Right forelimb (tissue), 1 donor: ENCODE measurements at places on chromosomes 5 and 9.

GRCh38 chr5:71982717-71983395 is 124.4 kb upstream of the MAP1B start:
- no peak for DNase-seq

DNA sequence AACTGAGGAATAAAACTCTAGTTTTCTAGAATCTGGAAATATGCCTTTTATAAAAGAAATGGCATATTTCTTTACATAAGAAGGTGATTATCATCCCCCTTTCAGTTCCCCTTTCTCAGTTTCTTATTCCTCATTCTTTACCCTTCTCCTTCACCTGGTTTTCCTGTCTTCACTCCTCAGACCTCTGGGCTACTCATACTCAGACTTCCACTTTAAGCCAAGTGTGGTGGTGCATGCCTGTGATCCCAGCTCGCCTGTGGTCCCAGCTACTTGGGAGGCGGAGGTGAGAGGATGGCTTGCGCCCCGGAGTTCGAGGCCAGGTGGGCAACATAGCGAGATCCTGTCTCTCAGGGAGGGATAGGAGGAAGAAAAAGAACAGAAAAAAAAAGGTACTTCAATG is 57.2 kb downstream of the RANBP6 start:
- DNase-seq = no peak

DNA sequence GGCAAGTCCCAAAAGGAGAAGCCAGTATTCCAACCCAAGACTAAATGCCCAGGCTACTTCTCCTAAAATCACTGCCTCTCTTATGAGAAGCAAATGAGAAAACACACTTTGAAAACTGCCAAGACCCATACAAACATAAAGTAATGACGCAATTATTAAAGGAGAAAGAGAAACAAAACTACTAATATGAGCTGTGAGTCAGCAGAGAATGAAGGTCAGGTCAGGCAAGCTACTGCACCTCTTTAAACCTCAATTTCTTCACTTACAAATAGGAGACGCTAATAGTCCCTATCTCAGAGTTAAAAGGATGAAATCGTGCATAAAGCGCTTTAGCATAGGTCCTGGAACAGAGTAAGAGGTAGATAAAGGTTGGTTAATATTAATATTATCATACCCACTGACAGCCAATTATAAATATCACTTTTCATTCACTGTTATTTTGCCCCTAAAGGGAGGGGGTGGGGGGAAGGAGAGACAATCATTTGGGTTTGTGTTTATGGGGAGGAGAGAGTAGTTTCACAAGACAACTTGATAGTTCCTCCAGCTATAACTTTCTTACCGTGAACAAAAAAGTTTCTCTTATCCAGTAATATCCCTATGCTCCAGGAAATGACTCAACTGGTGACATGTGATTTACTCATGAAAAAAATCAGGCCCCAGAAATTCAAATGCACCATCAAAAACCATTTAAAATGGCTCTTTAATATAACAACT is 3.6 kb downstream of the PSMB7 start:
- no peak for DNase-seq

DNA sequence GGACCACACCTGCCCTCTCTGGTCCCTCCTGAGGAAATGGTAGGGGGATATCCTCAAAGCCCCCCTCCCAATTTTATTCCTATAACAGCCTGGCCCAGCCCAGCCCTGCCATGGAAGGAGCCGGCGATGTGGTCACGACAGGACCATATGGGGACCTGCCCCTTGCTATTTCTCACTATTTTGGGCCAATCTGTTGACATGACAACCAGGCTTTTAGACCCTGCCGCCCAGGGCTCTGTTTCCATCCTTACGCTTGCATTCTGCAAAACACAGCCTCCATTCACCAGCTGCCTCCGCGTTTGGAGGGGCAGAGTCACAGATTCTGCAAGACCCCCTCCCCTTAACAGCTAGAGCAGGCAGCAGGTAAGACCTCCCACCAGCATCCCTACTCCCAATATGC is 112.2 kb downstream of the GABBR2 start:
- DNase-seq = no peak

- no peak for DNase-seq
Measured at GRCh38 chr5:5422819-5423515, 490 bp downstream of the ICE1 start.

GRCh38 chr5:142222225-142222865 is 102.5 kb downstream of the SPRY4 start:
- DNase-seq = no peak

DNA sequence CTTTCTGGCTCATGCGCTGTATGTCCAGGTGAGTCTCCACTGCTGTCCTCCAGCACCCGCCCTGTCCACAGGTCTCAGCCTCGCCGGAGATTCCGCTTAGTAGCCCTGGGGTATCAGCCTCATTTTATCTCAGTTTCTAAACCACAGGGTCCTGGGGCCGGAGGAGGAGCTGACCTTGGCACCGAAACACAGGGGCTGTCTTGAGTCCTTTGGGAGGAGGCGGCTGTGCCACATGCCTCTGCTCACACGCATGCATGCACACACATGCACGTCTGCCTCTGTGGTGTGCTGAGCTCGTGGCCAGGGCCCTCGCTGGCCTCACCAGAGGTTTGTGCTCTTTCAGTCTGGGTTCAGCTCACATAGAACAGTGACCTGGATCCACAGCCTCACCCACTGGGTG is 23.3 kb downstream of the TRIP13 start:
- no peak for DNase-seq

- no peak for DNase-seq
Measured at GRCh38 chr9:70924380-70924779, 197.0 kb downstream of the TRPM3 start.

GRCh38 chr5:138022912-138023311 is 10.0 kb downstream of the FAM13B start:
- DNase-seq = no peak

DNA sequence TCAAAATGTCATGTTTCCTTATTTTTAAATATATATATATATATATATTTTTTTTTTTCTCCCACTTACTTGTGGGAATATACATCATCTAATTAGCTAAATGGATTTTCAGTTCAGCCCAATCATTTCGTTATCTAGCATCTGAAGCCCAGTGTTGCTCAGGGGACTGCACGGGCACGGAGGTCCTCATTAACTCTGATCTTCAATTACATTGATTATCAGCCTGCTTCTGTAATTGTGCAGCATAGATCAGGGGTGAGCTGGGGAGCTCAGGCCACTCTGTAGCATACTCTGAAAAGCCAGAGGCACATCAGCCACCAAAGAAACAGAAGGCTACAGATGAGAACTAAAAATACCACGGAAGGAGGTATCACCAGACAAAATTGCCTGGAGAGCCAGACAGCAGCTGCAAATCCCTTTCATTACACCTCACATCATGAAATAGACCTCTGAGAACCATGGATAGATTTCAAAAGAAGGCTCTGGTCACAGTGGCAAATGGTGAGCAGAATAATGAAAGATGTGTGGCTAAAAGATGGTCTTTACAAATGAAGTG is 326.4 kb downstream of the TRIM32 start:
- no peak for DNase-seq

GRCh38 chr9:38355517-38356120 is 36.9 kb upstream of the ALDH1B1 start:
- no peak for DNase-seq

DNA sequence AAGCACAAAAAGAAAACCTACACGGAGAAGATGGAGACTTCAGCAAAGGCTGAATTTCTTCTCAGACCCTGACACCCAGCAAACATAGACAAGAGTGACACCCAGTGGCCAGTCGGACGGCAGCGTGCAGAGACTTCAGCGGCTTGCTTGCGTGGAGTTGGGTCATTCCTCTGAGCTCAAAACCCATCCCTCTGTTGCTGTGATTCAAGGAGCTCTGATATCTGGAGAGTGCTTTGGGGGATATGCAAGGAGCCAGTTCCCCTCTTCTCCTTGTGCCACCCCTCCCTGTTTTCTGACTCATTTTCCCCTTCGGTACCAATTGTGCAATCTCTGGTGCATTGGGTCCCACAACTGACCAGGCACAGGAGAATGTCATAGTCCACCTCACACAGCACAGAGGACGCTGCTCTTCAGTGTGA is 27.5 kb downstream of the SH3TC2 start:
- DNase-seq = peak; percentile 86

DNA sequence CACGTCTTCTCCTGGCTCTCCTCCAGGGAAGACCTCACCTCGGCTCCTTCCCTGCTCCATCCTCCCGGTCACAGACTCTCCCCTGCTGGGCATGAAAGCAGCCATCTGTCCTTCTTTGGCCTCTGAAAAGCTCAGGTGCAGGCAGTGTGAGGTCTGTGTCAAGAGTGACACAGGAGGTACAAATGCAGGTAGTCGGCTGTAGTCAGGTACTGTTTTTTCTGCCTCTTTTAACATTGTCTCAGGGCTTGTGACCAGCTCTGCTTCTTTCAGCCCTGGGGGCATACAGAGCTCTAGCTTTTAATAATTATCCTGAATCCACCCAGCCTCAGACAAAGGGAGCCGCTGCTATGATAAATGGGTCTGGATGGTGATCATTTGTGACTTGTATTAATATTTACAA is 46.4 kb downstream of the C5orf15 start:
- no peak for DNase-seq

DNA sequence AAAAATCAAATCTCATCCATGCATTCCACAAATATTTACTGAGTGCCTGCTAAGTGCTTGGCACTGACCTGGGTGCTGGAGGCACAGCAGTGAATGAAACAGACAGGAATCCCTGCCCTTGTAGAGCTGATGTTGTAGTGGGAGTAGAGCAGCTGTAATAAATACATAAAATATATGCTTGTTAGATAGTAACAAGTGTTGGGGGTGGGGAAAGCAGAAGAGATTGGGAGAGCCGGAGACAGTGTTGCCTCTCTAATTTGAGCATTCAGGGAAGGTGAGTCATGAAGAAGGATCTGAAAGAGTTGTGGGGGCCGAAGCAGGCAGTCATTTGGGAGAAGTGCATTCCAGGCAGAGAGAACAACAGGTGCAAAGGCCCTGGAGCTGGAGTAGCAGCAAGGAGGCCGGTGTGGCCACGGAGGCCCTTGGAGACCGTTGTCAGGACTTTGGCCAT is 97.9 kb downstream of the ZNF618 start:
- no peak for DNase-seq

GRCh38 chr5:172940268-172941066 is 18.8 kb upstream of the RPL26L1 start:
- no peak for DNase-seq

DNA sequence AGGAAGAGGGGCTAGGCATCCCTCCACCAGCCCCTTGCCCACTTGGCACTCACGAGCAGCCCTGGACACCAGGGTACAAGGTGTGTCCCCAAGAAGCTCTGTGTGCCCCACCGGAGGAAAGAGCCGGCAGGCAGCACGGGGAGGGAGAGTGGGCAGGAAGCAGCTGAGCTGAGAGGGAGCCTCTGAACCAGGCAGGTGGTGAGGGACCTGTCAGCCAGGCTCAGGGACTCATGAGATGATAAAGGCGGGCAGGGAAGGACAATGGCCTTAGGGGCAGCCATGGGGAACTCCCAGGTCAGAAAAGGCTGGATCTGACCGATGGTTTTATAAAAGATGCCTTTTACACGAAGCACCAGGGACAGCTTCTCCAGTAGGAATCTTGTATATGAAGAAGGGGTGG is 112.0 kb downstream of the VAV2 start:
- no peak for DNase-seq

- no peak for DNase-seq
Measured at GRCh38 chr9:3721096-3721495, 195.3 kb upstream of the RFX3 start.

GRCh38 chr5:142426129-142427014 is 101.6 kb upstream of the SPRY4 start:
- DNase-seq = no peak

- no peak for DNase-seq
Measured at GRCh38 chr9:95074632-95075031, 242.9 kb downstream of the FANCC start.

GRCh38 chr5:170265522-170265921 is 32.1 kb downstream of the LCP2 start:
- peak; percentile 75 for DNase-seq

DNA sequence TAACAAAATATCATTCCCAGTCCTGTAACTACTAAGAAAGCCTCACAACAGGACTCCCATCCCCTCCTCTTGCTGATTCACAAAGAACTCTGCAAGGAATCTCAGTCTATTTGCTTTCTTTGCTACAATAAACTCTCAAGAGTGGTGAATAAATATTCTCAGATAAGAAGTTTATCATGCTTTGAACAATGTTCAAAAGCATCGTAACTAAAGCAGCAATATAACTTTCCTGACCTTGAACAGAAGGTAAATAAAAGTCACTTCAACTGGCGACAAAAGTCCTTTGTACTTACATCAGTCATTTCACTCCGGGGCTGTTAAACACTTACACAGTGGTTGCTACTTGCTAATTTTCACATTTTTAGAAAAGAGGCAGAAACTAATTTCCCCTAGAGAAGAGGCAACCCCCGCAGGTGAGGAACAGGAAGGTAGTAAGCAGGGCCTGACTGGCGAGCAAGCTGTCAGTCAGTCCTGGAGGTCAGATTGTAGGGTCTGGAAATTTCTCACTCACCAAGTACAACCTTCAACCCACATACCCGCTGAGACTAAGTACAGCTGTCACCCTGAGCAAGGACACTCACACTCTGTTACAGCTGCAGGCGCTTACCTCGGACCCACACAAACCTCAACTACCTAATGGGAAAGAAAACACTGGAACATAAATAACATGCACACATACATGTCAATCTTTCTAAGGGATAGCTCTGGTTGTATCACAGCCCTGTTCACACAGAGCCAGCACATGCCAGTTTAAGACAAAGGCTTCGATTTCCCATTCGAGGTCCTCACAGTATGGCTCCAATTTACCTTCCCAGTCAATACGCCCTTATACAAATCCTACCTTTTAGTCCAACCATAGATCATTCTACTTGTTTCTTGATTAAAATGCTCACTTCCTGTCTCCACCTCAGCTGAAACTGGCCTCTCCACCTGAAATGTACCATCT is 104.6 kb upstream of the RETREG1 start:
- no peak for DNase-seq

DNA sequence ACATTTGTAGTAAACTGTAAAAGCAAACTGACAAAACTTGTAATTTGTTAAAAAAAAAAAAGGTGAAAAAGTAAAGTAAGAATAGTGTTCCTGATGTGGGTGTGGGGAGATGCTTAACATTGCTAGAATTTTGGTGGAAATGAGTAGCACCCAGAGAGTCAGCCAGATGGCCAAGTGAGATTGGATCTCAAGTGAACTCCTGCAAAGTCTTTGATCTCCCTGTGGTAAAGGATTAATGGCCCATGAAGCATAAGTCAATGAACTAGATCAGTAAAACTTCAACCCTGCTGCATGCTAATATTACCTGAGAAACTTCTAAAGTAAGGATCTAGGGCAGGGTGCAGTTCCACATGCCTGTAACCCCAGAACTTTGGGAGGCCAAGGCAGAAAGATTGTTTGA is 19.0 kb upstream of the FAM169A start:
- no peak for DNase-seq

DNA sequence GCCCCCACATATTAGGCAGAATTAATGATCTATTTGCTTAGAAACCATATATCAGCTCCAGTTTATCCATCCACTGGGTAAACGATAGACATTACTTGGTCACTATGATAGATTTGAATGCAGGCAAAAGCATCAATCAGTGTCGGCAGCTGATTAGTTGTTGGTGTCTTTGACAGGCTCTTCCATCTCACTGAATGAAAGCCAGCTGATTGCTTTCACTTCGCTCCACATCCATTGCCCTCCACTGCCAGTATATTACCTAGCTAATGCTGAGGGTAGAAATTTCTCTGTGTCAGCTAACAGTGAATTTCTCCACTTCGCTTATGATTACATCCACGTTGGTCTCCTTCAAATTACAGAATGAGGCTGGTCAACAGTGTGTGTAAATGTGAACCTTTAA is 821.3 kb upstream of the TYRP1 start:
- DNase-seq = no peak

- no peak for DNase-seq
Measured at GRCh38 chr5:10288592-10289219, 19.0 kb downstream of the CMBL start.

GRCh38 chr5:122602700-122603099 is 172.2 kb upstream of the SNX2 start:
- DNase-seq = no peak
